ENCODE measurements at places on chromosomes 1 and 21.

DNA sequence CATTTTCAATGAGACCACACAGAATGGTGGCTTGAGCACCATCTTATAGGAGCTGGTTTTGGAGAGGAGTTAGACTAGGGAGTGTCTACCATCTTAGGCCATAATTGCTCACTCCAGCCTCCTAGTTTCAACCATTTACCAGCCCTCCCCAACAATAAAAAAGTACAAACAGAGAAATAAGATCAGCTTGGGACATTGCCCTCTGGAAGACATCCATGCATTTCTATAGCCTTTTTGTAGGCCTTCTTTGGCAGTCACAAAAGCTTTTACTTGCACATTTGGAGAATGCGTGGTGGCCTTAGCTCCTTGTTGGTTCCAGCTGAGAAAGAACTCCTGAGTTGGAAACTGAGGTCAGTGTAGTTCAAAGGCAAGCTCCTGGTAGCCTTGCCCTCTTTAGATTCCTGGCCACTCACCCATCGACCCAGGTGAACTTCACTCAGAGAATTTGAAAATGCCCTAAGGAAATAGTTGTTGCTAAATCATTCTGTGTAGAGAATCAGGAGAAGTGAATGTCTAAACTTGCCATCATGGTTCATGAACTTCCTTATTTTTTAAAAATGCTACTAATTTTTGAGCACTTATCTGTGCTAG, 301.7 kb upstream of the PROX1 start:
- DNase-seq: no peak

GRCh38 chr1:68112835-68113243, 62.4 kb upstream of the DIRAS3 start:
- no peak for DNase-seq

DNA sequence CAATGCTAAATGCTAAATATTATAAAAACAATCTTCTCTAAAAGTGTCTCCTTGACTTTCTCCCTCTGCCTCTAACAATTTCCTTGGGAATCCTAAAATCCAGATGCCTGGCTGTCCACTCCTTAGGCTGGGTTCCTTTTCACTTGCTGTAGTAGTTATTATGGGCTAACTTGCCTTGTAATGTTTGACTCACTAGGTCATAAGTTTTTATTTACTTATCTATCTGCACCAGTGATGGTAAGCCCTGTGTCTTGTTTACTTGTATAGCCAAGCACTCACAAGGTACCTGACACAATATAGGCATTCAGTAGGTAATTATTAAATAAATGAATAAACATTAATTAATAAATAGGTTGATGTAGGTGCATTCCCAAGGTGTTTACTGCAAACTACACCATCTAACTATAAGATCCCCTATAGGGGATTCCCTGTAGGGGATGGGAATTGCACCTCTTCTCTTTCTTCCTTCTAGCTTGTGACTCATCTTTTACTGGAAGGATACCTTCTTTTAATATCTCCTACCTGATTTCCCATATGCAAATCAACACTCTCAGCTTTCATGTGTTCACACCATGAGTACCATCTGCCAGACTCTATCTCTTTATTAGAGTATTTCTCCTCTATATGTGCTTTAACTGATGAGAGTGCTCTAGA, 14.7 kb upstream of the CHIA start:
- DNase-seq: no peak

GRCh38 chr1:61111084-61112004, 29.0 kb downstream of the NFIA start:
- DNase-seq: no peak

GRCh38 chr1:57475366-57475765, 51.5 kb upstream of the DAB1 start:
- no peak for DNase-seq

DNA sequence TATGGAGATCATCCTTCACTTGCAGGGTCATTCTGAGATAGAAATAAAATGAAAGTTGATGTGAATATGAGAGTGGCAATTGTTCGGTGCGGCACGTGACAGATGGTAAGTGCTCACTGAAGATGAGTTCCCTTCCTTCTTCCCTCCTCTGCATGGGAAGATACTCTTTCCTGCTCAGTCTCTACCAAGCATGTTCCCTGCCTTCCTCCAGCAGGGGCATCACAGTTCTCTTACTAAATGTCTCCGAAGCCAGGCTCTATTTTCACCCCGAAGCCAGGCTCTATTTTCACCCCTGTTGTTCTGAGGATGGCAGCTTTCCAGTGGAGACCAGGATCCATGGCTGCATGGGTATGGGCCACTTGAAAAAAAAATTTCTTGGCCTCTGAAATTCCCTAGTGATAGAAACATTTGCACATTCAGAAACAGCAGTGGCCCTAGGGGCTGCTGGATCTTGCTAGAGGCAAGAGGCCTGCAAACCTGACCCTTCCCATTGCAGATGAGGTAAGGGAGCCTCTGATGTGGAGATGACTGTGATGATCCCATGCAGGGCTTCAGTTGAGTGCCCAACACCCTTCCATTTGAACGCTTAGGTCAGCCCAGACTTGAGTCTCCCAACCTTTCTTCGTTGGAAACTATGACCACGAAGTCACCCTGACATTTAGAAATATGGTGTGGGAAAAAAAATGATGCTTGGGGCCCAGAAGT, 123.7 kb upstream of the HMGB4 start:
- no peak for DNase-seq

DNA sequence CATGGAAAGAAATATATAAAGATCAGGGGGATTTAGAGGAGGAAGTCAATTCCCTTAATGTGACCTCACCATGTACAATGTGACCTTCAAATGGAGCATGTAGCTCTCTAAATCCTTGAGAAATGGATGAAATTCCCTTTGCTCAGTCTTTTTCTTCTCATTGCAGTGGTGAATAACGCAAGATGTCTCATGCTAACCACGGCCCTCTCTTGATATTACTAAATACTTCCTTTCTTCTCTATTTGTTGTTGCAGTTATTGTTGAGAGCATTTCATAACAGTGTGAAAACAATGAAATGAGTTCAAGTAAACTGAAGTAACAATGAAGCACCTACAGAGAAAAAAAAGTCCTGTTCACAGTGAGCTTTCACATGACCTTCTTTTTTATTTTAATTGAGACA, 55.6 kb downstream of the ZNF281 start:
- DNase-seq: no peak

DNA sequence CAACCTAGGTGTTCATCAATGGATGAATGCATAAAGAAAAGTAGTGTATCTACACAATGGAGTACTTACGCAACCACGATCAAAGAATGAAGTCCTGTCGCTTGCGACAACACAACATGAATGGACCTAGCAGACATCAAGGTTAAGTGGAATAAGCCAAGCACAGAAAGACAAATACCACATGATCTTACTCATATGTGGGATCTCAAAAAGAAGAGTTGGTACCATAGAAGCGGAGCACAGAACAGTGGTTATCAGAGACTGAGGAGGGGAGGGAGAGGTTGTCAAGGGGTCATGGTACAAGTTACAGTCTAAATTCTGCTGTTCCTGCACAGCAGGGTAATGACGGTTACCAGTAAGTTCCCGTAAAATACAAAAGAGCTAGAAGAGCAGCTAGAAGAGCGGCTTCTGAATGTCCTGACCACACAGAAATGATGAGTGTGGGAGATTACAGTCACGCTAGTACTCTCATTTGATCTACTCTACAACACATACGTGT, 36.7 kb downstream of the NPHP4 start:
- no peak for DNase-seq

DNA sequence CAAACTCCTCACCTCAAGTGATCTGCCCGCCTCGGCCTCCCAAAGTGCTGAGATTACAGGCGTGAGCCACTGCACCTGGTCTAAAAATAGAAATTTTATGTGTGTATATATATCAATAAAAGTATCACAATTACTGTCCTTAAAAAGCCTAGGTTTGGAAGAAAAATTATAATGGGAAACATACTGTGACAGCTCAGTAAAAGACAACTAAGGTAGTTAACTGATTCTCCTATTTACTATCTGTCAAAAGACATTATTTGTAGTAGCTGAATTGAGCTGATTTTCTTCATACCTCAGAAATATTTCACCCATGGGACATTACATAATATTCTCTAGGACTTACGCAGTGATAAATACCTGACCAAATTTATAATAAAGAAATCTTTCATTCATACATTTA, 122.5 kb downstream of the SMYD3 start:
- DNase-seq: no peak

GRCh38 chr21:46211786-46212720, 16.5 kb downstream of the LSS start:
- DNase-seq: no peak

GRCh38 chr1:212466898-212467650, 34.4 kb downstream of the NENF start:
- no peak for DNase-seq

DNA sequence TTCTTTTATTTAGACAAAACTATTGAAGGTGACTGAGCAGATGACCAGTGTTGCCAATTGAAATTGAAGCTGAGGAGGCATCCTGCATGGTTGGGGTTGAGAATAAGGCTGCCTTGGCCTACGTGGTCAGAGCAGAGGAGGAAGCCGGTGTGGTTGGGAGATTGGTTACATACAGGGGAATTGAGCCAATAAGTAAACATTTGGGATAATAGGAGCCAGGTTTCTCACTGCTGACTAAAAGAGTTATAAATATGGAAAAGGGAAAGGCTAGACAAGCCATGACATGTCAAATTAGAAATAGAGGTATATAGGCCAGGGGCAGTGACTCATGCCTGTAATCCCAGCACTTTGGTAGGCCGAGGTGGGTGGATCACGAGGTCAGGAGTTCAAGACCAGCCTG, 15.8 kb downstream of the SNX7 start:
- DNase-seq: no peak

DNA sequence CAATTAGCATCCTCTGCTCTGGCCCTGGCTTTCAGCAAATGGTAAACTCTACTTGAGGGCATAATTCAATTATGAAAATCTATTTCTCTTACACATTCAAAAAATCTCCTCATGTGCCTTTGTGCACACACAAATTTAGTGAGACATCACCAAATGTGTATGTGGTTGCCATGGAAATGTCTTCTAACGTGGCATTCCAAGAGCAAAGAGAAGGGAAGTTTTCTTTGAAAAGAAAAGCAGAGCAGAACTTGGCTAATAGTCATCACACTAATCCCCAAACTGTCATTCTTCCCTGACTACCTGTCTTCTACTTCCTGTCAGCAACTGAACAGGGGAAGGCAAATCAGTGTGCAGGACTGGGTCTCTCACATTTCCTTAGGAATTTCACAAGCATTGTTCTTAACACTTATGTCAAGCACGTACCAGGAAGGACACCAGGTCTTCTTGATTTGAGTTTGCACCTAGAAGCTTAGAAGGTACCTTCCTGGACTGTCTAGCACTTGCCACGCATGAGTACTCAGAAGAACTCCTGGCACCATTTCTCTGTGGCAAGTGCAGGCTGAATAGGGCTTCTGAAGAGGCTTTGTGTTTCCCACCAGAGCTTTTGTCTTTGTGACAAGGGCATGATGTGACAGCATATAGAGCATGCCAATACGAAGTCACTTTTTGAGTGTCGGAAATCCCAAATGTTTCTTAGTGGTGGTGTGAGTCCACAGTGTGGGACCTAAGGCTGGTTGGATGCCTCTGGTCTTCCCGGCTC, 32.3 kb downstream of the MAN1C1 start:
- no peak for DNase-seq

GRCh38 chr1:190243056-190243455, 234.6 kb downstream of the BRINP3 start:
- DNase-seq: no peak

- no peak for DNase-seq
Measured at GRCh38 chr1:37746806-37747205, 18.1 kb downstream of the EPHA10 start.

All from glutamatergic neuron (in vitro differentiated cells).